ENCODE measurements at places on chromosomes 4 and X. TPM values are rescaled to one million over a fixed set of nuclear protein-coding genes. Genes with fewer than 3 reads are reported as not detected.

- DNase-seq = no peak
- no peaks in the 10 kb centered on the region for H3K4me1 ChIP-seq
- no peak overlapping the region for H3K4me3 ChIP-seq
- no peaks in the 10 kb centered on the region for H3K36me3 ChIP-seq
Measured at GRCh38 chrX:71871367-71871766, 39.3 kb upstream of the NHSL2 start.

DNA sequence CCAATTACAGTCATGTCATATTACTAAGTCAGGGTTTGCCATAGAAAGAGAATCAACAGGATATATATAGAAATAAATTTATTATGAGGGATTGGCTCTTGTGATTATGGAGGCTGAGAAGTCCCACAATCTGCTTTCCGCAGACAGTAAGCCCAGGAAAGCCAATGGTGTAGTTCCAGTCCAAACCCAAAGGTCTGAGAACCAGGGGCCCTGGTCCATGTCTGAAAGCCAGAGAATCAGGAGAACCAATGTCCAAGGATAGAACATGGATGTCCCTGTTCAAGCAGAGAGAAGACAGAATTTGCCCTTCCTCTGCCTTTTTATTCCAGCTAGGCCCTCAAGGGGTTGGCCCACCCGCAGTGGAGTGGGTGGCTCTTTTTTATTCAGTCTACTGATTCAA lies 25.6 kb downstream of the FABP2 start:
- H3K36me3 ChIP-seq = peaks cover 3% of the 10 kb centered on the region
- DNase-seq = no peak
- no peaks in the 10 kb centered on the region for H3K27me3 ChIP-seq

GRCh38 chr4:119581190-119581873 lies 47.3 kb downstream of the PDE5A start:
- no peaks in the 10 kb centered on the region for H3K27me3 ChIP-seq
- H3K27ac ChIP-seq = no peak overlapping the region
- H3K4me1 ChIP-seq = no peaks in the 10 kb centered on the region
- DNase-seq = no peak
- H3K36me3 ChIP-seq = no peaks in the 10 kb centered on the region

Gene HHIP
- total RNA-seq = 36.1 TPM

DNA sequence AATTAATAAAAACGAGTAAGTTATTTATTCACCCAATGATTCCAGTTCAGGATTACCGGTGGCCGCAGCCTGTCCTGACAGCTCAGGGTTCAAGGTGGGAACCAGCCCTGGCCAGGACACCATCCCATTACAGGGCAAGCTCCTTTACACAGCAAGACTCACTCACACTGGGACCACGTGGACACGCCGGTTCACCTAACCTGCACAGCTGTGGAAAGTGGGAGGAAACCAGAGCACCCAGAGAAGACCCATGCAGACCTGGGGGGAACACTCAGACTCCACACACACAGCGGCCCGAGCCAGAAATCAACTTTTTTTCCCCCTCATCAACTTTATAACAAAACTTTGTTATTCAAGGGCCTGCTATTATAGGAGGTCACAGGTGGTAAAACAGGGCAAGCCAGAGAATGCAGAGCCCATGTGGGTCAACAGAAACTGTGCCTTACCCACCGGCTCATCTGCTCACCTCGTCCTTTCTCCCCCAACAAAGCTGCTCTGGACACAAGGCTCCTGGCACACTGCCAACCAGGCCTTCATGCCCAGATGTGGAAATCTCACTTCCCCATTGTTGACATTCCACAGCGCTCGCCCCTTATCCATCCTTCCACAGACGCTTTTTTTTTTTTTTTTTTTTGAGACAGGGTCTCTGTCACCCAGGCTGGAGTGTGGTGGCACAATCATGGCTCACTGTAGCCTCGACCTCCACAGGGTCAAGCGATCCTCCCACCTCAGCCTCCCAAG lies 8.0 kb upstream of the ODAPH start:
- no peak overlapping the region for H3K27ac ChIP-seq
- H3K27me3 ChIP-seq = no peaks in the 10 kb centered on the region
- H3K4me1 ChIP-seq = no peaks in the 10 kb centered on the region
- H3K36me3 ChIP-seq = peaks cover 8% of the 10 kb centered on the region
- no peak for DNase-seq
- H3K4me3 ChIP-seq = no peak overlapping the region

Gene CXCL11
- total RNA-seq = 0.69 TPM

- peaks cover 3% of the 10 kb centered on the region for H3K36me3 ChIP-seq
- no peak overlapping the region for H3K27ac ChIP-seq
- no peaks in the 10 kb centered on the region for H3K4me1 ChIP-seq
- no peaks in the 10 kb centered on the region for H3K27me3 ChIP-seq
- DNase-seq = no peak
- no peak overlapping the region for H3K4me3 ChIP-seq
Measured at GRCh38 chrX:124030520-124030919, 69.0 kb downstream of the STAG2 start.

Gene PPP1R2C
- total RNA-seq = not detected

DNA sequence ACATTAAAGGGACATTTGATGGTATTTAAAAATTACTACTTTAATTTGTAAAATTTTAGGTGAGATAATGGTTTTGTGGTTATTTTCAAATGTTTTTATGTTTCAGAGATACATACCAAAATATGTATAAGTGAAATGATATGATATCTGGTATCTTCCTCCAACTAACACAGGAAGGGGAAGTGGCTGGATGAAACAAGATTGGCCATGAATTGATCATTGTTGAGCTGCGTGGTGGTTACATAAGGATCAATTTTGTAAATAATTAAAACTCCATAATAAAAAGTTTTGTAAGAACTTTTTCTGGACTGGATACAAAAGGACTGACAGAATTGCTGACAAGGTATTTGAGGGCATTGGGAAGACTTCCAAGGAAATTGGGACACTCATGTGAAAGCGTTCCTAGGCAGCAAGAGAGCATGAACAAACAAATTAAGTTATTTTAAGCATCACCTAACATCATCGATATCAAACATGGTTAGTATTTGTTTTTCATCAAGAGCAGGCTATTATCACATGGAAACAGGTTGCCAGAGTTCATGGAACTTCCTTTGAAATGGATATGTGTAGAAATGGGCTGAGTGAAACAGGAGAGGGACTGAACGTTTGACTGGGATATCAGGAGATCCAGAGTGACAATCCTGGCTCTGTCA lies 4.4 kb upstream of the PGM2 start:
- no peak overlapping the region for H3K4me3 ChIP-seq
- H3K27ac ChIP-seq = no peak overlapping the region
- no peak for DNase-seq
- H3K36me3 ChIP-seq = no peaks in the 10 kb centered on the region
- H3K27me3 ChIP-seq = no peaks in the 10 kb centered on the region

Gene IL3RA
- 3.8 TPM for total RNA-seq

GRCh38 chrX:119899125-119899524 lies 3.4 kb downstream of the AKAP14 start:
- no peaks in the 10 kb centered on the region for H3K27me3 ChIP-seq
- no peak overlapping the region for H3K4me3 ChIP-seq
- no peaks in the 10 kb centered on the region for H3K36me3 ChIP-seq

GRCh38 chr4:168817370-168817769 lies 192.7 kb downstream of the CBR4 start:
- H3K36me3 ChIP-seq = no peaks in the 10 kb centered on the region
- H3K27ac ChIP-seq = peak overlapping the region; percentile 81
- peak overlapping the region; percentile 33 for H3K4me3 ChIP-seq
- peaks cover 2% of the 10 kb centered on the region for H3K4me1 ChIP-seq
- DNase-seq = no peak

Gene GRK4
- 24.3 TPM for total RNA-seq

DNA sequence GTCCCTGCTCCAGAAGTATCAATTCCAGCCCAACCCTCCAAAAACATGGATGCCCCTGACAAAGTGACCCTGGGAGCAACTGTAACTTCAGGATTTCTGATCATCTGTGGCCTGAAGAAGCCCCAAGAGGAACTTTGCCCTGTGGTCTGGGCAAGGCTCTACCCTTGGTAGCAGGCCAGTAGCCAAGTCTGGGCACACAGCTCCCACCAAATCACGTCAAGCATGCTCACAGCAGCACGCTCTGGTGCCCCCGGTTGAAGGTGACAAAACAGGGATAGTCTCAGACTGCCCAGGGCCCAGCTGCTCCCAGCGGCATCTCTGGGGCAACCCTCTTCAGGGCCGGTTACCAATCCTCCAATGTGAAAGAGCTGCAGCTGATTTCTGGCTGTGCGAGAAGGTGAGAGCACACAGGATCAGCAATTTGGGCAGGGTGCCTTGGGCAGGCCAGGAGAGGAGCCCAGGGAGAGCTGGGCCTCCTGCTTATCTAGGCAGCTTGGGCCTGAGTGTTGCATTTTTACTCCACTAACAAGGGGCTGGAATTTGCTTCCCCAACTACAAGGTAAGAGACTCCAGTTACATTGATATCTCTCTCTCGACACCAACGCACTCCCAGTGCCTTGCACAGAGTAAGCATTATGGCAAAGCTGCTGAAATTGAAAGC lies 418.1 kb downstream of the BCOR start:
- H3K27me3 ChIP-seq = peaks cover 4% of the 10 kb centered on the region
- no peaks in the 10 kb centered on the region for H3K36me3 ChIP-seq
- peak overlapping the region; percentile 73 for H3K27ac ChIP-seq
- no peak for DNase-seq

- no peak for DNase-seq
- H3K36me3 ChIP-seq = no peaks in the 10 kb centered on the region
- H3K27me3 ChIP-seq = no peaks in the 10 kb centered on the region
- H3K4me3 ChIP-seq = no peak overlapping the region
- no peak overlapping the region for H3K27ac ChIP-seq
Measured at GRCh38 chrX:149757206-149758067, 16.4 kb upstream of the HSFX1 start.

Gene TMEM35A
- 18.5 TPM for total RNA-seq

DNA sequence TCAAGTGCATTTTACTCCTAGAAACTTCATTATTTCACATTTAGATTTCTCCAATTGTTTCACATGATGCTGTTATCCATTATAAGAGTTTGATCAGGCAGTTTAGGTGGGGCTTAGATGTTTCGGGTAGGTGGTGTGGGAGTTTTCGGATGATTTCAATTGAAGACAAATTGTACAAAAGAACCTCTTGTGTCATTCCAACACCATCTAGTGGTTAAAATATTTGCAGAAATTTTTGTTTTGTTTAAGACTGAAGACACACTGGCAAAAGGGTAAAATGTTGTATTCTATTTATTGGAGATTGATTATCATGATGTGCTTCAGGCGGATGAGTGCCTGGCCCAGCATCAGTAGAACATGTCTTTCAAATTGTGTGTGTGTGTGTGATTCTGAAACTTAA lies 212.7 kb downstream of the SH3BGRL start:
- no peak for DNase-seq
- no peaks in the 10 kb centered on the region for H3K36me3 ChIP-seq
- no peaks in the 10 kb centered on the region for H3K27me3 ChIP-seq
- no peak overlapping the region for H3K4me3 ChIP-seq
- H3K27ac ChIP-seq = no peak overlapping the region

Gene XAGE1A
- total RNA-seq = not detected

Gene C4orf51
- total RNA-seq = not detected

GRCh38 chrX:149962859-149963757 lies 24.8 kb upstream of the EOLA2 start:
- H3K27ac ChIP-seq = peak overlapping the region; percentile 13

DNA sequence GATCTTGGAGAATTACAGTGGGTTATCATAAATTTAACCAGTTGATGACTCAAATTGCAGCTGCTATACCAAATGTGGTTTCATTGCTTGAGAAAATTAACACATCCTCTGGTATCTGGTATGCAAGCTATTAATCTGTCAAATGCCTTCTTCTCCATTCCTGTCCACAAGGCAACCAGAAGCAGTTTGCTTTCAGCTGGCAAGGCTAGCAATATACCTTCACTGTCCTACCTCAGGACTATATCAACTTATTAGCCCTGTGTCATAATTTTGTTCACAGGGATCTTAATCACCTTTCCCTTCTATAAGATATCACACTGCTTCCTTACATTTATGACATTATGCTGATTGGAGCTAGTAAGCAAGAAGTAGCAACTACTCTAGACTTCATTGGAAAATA lies 110.0 kb upstream of the GPC3 start:
- H3K4me1 ChIP-seq = no peaks in the 10 kb centered on the region
- no peaks in the 10 kb centered on the region for H3K36me3 ChIP-seq
- no peak overlapping the region for H3K27ac ChIP-seq
- H3K27me3 ChIP-seq = no peaks in the 10 kb centered on the region
- no peak overlapping the region for H3K4me3 ChIP-seq

DNA sequence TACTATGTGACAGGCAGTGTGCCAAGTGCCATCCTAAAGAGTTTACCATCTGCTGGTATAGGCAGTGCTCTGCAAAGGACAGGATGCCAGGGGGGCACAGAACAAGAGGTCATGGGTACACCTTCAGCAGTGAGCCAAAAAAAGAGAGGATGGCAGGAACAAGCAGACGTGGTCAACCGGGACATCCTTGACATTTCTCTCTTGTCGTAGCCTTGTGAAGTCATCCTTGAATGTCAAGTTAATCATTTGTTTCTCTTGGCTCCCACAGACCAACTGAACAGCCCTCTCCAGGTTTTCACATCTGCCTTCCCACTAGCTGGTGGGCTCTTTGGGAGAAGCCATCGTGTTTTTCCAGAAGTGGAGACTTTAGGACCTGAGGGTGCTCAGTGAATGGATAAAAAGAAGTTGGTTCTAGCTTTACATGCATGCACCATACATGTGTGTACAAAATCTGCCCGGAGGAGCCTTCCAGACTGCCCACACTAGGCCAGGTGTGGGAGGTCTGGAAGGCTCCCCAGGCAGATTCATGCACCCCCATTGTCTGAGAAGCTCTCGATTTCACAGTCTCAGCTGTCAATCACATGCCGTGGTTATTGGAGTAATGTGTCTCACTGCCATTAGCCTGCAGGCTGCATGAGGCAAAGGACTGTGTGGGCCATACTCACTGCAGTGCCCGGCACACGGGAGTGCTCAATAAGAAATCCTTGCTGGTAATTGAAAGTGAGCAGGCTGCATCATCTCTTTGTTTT lies 16.4 kb downstream of the PNMA6F start:
- H3K36me3 ChIP-seq = no peaks in the 10 kb centered on the region
- no peak overlapping the region for H3K27ac ChIP-seq
- H3K4me3 ChIP-seq = no peak overlapping the region
- no peaks in the 10 kb centered on the region for H3K27me3 ChIP-seq

- DNase-seq = peak; percentile 19
- no peaks in the 10 kb centered on the region for H3K36me3 ChIP-seq
- no peak overlapping the region for H3K4me3 ChIP-seq
- no peaks in the 10 kb centered on the region for H3K4me1 ChIP-seq
- H3K27ac ChIP-seq = no peak overlapping the region
Measured at GRCh38 chrX:15930585-15930984, 76.0 kb upstream of the AP1S2 start.

DNA sequence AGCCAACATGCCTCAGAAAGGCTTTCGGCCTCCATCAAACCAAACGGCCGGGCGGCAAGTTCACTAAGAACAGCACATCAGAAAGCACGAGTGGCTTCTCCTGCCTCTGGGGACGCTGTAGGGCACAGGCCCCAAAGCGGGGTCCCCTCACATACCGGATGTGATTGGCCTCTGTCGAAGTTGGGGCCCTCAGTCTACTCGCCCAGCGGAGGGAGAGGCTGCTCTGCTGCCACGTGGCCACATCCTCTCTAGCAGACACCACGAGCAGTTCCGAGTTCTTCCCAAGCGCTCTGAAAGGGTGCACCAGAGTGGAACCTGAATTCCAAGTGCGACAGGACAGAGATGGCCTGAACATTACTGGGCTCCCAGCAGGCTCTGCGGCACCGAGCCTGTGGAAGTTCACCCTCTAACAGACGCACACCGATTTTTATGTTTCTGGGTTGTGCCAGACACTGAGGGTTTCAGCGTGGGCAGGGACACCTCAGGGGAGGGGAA lies 21.1 kb downstream of the NOP14 start:
- H3K27ac ChIP-seq = no peak overlapping the region
- DNase-seq = no peak
- H3K36me3 ChIP-seq = peaks cover 97% of the 10 kb centered on the region
- no peaks in the 10 kb centered on the region for H3K27me3 ChIP-seq

Data from spinal cord (tissue), 10 donors.